ENCODE measurements at places on chromosomes 1 and 21. TPM values are rescaled to one million over a fixed set of nuclear protein-coding genes. Genes with fewer than 3 reads are reported as not detected.

POTED gene
- not detected for total RNA-seq

HES2 gene
- not detected for total RNA-seq

C1QB gene
- 115 TPM for total RNA-seq

FAM72C gene
- total RNA-seq = not detected

DNA sequence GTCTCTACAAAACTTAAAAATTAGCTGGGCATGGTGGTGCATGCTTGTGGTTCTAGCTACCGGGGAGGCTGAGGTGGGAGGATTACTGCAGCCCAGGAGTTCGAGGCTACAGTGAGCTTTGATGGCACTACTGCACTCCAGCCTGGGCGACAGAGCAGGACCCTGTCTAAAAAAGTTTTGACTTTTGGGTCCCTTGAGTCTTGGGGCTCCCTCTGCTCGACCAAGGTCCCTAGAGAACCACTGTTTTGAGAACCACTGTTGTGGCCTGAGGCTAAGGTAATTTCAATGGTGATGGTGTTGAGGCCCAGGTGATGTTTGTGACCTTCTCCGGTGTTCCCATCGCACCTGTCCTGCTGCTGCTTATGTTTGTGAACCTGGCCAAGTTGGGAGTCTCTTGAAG, 3.1 kb upstream of the CAMTA1 start:
- H3K4me1 ChIP-seq = peaks cover 20% of the 10 kb centered on the region
- H3K36me3 ChIP-seq = no peaks in the 10 kb centered on the region
- no peak overlapping the region for H3K27ac ChIP-seq
- DNase-seq = no peak

DNA sequence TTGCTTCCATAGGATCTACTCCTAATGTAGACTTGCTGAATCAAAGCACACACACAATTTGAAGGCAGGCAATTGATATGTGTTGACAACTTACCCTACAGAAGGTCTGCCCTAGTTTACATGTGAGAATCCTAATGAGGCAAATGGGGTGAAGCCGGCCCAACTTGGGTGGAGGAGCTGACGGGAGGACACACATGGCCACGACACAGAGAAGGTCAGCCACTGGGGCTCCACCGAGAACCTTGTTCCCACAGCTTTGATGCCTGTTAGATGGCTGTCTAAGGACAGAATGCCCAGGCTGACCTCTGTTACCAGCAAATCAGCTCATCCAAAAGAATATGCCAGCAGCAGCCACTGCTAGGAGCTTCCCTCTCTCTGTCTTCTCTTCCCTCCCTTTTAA, 1.5 kb upstream of the PLA2G2D start:
- no peaks in the 10 kb centered on the region for H3K27me3 ChIP-seq
- no peak overlapping the region for H3K4me3 ChIP-seq
- no peaks in the 10 kb centered on the region for H3K36me3 ChIP-seq

DNA sequence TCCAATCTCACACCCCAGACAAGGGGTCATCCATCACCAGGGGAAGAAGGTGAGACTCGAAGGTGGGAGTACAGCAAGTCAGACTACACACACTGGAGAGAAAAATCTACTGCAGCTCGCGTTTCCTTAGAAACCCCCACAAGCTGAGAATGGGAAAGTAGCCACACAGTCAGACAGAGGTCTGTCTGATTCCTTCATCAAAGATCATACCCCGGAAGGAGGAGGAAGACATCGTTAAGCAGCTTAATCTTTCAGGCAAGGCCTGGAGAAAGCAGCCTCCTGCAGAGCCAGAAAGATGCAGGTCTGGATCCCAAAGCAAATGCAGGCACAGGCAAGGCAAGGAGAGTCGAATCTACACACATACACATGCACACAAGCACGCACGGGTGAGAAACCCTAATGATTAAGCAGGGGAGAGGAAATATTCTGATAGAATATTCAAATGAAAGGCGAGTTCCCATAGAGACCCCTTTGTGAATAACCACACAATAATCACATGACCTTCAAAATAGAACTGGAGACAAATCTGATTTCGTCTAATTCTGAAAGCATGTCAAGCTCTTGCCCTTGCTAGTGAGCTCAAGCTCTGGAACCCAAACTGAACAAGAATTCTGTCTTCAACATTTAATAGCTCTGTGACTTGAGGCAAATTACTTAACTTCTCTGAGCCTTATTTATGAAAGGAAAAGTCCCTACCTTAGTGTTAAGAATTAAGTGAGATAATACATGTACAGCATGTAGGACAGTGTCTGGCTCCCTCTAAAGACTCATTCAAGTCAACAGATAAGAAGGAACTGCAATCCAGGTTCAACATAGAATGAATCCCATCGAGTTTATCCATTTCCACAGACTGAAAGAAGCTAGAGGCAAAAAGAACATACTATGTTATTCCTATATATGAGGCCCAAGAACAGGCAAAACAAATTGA, 387.8 kb downstream of the OMA1 start:
- H3K4me1 ChIP-seq = peaks cover 7% of the 10 kb centered on the region
- H3K4me3 ChIP-seq = no peak overlapping the region
- H3K27ac ChIP-seq = no peak overlapping the region
- no peaks in the 10 kb centered on the region for H3K27me3 ChIP-seq
- no peaks in the 10 kb centered on the region for H3K36me3 ChIP-seq

FAM72A gene
- not detected for total RNA-seq

OR2G6 gene
- total RNA-seq = not detected

- no peaks in the 10 kb centered on the region for H3K4me1 ChIP-seq
- no peaks in the 10 kb centered on the region for H3K27me3 ChIP-seq
- peaks cover 10% of the 10 kb centered on the region for H3K36me3 ChIP-seq
- H3K4me3 ChIP-seq = no peak overlapping the region
These were observed 39.6 kb downstream of the PRDM15 start for GRCh38 chr21:41839387-41840000.

DNA sequence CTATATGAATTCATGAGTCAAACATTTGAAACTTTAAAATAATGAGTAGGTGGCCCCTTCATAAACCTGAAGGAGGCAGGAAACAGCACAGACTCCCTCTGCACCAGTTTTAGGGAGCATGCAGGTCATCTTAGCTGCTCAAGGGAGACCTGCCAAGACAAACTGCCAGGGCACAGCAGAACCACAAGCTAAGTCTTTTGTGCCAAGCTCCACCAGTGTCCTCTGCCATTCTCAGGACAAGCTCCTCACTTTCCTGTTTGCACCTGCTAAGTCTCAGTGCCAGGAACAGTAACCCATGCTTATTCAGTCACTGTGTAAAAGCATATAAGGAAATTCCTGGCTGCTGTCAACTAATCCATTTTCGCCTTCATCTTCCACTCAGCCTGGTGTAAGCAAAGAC, 368.9 kb downstream of the SEC16B start:
- H3K4me3 ChIP-seq = no peak overlapping the region
- no peak overlapping the region for H3K27ac ChIP-seq
- H3K27me3 ChIP-seq = no peaks in the 10 kb centered on the region
- no peaks in the 10 kb centered on the region for H3K36me3 ChIP-seq

NR1I3 gene
- not detected for total RNA-seq

INKA2 gene
- total RNA-seq = 4.0 TPM

CD2 gene
- 1.9 TPM for total RNA-seq

DNA sequence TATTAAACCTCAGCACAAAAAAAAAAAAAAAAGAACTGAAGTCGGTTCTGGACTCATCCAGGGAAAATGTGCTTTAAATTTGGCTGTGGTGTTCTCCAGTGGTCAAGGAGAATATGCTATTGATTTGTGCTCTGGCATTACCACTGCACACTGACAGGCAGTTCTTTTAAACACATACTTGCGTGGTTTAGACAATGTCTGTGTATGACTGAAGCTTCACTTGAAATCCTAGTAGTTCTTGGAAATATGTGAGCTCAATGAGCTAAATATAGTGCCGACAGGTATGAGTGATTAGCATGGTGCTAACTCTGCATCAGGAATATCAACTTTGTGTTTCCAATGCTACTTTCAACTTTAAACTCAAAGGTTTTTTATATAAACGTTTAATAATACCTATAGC, 415.6 kb downstream of the SMYD3 start:
- no peaks in the 10 kb centered on the region for H3K36me3 ChIP-seq
- peaks cover 5% of the 10 kb centered on the region for H3K4me1 ChIP-seq
- no peak for DNase-seq
- H3K27ac ChIP-seq = no peak overlapping the region
- H3K27me3 ChIP-seq = no peaks in the 10 kb centered on the region
- H3K4me3 ChIP-seq = no peak overlapping the region

DNA sequence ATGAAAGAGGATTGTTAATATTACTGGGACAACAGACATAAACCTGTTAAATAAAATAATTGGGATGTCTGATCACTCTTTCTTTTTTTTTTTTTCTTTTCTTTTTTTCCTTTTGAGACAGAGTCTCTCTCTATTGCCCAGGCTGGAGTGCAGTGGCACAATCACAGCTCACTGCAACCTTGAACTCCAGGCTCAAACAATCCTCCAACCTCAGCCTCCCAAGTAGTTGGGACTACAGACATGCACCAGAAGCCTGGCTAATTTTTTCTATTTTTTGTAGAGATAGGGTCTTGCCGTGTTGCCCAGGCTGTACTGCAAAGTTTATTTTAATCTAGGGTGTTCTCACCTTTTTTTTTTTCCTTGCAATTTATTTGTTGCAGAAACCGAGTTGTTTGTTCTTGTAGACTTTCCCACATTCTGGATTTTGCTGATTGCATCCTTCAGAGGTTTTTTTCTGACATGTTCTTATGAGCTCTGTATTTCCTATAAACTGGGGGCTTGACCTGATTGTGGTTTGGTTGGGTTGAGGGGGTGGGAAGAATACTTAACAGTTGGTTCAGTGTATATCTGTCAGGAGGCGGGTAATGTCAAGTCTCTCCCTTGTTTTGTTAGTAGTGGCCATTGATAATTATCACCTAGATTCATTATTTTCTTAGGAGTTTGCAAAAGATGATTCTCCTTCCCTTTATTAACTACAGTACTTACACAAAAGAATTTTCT, 125.2 kb downstream of the MAST2 start:
- no peak for DNase-seq
- no peak overlapping the region for H3K4me3 ChIP-seq
- H3K4me1 ChIP-seq = peaks cover 10% of the 10 kb centered on the region
- H3K27me3 ChIP-seq = no peaks in the 10 kb centered on the region
- no peaks in the 10 kb centered on the region for H3K36me3 ChIP-seq
- H3K27ac ChIP-seq = no peak overlapping the region

- H3K4me3 ChIP-seq = no peak overlapping the region
- no peaks in the 10 kb centered on the region for H3K27me3 ChIP-seq
- no peak overlapping the region for H3K27ac ChIP-seq
- H3K4me1 ChIP-seq = no peaks in the 10 kb centered on the region
- H3K36me3 ChIP-seq = no peaks in the 10 kb centered on the region
- DNase-seq = peak; percentile 48
These were observed 71.0 kb downstream of the NFASC start for GRCh38 chr1:204941421-204942338.

DNA sequence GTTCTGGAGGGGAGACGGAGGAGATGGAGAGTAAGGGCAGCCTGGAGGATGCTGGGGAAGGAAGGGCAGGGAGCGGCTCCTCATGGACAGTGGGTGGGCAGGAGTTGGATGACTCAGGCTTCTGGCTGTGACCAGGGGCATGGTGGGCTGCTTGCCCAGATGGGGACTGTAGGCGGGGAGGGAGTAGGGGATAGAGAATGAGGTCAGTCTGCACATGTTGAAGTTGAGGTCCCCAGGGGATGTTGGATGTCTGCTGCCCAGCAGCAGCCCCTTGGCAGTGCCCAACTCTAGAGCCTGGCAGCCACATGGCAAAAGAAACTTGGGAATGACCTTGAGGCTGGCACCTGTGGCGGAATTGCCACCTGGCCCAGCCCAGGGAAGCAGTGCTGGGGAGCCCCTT, 6.4 kb downstream of the SELENON start:
- peaks cover 16% of the 10 kb centered on the region for H3K36me3 ChIP-seq
- H3K4me1 ChIP-seq = peaks cover 59% of the 10 kb centered on the region
- no peak overlapping the region for H3K4me3 ChIP-seq
- no peak for DNase-seq

- DNase-seq = peak; percentile 27
- no peaks in the 10 kb centered on the region for H3K27me3 ChIP-seq
These were observed 15.1 kb downstream of the USP33 start for GRCh38 chr1:77744576-77744975.

PLA2G2C gene
- total RNA-seq = not detected

GSTM5 gene
- total RNA-seq = 2.8 TPM

DNA sequence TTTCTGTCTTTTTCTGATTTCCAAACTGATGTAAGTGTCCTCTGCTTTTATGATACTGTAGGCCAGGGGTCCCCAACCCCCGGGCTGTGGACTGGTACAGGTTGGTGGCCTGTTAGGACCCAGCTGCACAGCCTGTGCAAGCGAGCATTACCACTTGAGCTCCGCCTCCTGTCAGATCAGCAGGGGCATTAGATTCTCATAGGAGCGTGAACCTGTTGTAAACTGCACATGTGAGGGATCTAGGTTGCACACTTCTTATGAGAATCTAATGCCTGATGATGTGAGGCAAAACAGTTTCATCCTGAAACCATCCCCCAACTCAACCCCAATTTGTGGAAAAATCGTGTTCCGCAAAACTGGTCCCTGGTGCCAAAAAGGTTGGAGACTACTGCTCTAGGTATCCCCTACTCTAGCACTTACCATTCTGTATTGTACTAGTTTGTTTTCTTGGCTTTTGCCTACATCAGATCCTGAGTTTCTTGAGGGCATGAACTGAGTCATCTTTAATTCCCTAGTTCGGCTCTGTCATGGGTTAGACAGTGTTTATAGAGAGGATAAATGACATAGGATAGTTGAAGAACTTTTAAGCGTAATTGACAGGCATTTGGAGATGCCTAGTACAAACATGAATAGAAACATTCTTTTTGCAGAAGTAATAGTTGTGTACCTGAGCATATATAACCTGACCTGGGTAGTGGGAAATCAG, 4.1 kb downstream of the ABCD3 start:
- H3K4me1 ChIP-seq = peaks cover 5% of the 10 kb centered on the region
- no peak overlapping the region for H3K4me3 ChIP-seq
- no peaks in the 10 kb centered on the region for H3K36me3 ChIP-seq
- no peak for DNase-seq
- H3K27me3 ChIP-seq = no peaks in the 10 kb centered on the region
- no peak overlapping the region for H3K27ac ChIP-seq

DNA sequence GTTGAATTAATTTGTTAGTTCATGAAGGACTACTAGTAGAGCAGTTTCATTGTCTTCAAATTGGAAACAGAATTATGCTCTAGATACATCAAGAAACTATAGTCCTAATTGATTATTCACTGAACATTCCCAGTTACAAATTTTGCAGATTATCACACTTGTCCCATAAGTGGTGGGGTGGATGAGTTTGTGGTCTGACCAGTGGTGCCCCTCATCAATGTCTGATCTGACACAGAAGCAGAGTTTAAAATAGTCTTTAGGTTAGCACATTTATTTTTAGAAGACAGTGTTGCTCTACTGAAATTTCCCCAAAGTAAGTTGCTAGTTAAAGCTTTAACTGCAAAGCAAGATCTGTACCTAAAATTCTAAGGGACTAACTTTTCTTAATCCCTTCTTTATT, 42.9 kb downstream of the INKA2 start:
- H3K27ac ChIP-seq = no peak overlapping the region
- no peak for DNase-seq
- no peak overlapping the region for H3K4me3 ChIP-seq
- H3K27me3 ChIP-seq = no peaks in the 10 kb centered on the region
- H3K36me3 ChIP-seq = peaks cover 18% of the 10 kb centered on the region

CAMK2N1 gene
- total RNA-seq = 7.7 TPM

All from thyroid gland (tissue), 4 donors.